ENCODE measurements at places on chromosomes 1 and 21. TPM values are rescaled to one million over a fixed set of nuclear protein-coding genes. Genes with fewer than 3 reads are reported as not detected.
A peak's percentile ranks its signal among the peaks of the same experiment; 100 is the strongest.

ACKR1 gene
- not detected for polyA plus RNA-seq

- DNase-seq, result no peak
Observed at GRCh38 chr1:31672986-31673385, 28.3 kb upstream of the PEF1 start.

RGS4 gene
- not detected for polyA plus RNA-seq

AKIRIN1 gene
- 69.5 TPM for polyA plus RNA-seq

DNA sequence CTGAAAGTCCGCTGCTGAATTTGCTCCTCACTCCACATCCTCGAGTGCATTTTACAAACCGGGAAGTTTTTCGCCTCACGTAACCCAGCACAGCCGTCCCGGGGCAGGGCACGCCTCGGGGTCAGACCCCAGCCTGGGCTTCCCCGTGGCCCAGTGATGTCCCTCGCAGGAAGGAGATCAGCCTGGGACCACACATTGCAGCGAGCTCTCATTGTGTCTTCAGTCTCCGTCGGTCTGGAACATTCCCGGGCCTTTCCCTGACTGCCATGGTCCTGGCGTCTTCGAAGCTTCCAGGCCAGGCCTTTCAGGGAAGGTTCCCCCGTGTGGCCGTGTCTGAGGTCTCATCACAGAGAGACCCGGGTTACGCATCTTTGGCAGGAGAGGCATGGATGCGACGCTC lies 43.5 kb downstream of the MORN1 start:
- no peak for DNase-seq

CTSE gene
- not detected for polyA plus RNA-seq

DNA sequence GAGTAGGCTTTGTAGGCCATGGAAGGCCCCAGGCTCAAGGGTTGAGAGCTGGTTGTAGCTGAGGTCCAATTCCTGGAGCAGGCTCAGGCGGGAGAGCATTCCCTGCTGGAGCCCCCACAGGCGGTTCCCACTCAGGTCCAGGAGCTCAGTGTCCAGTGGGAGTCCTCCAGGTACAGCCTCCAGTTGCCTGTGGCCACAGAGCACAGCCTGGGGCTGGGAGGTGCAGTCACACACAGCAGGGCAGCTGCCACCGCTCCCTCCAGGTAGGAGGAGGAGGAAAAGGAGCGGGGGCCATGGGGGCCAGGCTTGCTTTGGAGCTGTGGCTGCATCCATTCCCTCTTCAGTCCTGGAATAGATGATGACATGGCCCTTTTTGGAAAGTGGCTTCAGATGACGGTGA lies 2.8 kb downstream of the LINGO4 start:
- no peak for DNase-seq

GRCh38 chr1:4702464-4702863 lies 48.1 kb downstream of the AJAP1 start:
- DNase-seq, result no peak

DNA sequence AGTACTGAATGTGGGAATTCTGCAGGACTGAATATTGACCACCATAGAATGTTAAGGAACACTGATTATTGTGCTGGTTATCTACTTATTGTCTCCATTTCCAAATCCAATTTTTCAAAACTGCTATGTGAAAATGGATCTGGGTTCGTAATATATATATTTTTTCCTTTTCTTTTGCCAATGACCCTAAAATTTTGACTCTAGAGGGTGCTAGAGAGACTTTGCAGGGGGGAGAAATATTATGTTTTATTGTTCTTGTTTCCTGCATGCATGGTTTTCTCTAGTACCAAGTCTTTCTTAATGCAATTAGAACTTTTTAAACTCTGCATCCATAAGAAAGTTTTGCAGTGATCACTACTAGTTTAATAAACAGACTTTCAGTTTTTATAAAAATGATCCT lies 1256.9 kb downstream of the BRINP3 start:
- no peak for DNase-seq

GRCh38 chr1:6052543-6053205 lies 7.0 kb downstream of the KCNAB2 start:
- peak; percentile 26 for DNase-seq

DNA sequence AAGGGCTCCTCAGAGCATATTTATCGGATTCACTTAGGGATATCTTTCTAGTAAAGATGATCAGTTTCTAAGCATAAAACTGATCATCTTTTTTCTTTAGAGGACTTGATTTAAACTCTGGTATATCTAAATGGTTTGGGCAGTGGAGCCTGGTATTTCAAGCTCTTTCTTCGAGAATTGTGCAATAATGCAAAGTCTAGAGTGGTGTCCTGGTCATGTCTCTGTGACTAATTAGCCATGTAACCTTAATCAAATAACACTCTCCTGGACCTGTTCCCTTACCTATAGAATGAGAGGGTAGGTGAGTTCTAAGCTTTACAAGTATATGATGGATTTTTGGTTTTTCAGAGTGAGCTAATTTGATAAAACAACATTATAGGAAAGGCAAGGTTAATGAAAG lies 225.2 kb downstream of the RPS6KC1 start:
- DNase-seq, result no peak

GRCh38 chr21:45981151-45982091 lies at the start of gene COL6A1:
TSS of gene COL6A1 (plus strand) at chr21:45981770. CDS start at chr21:45981851, 81 bp downstream.
- peak; percentile 32 for DNase-seq

- DNase-seq, result no peak
Observed at GRCh38 chr1:67551375-67551774, 121.2 kb upstream of the SERBP1 start.

Data from immature natural killer cell (primary cell).